GM12892 (cell line): ENCODE measurements at places on chromosomes 7 and 10.

DNA sequence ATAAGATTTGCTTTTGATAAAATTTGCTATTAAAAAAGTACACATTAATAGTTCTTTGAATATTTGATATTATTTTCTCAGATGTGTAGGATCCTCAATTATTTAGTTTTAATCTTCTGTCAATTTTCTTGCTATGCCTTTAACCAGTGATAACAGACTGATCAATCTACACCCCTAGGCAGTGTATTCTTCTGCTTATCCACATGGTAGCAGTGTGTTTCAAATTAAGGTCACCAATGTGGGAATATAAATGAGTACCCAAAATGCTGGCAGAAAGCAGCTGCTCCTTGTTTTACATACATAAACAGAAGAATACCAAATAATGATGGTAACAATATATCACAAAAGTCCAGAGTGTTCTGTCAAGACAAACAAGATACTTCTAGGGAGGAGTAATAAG lies 87.0 kb downstream of the SKAP2 start:
- no peak for DNase-seq

DNA sequence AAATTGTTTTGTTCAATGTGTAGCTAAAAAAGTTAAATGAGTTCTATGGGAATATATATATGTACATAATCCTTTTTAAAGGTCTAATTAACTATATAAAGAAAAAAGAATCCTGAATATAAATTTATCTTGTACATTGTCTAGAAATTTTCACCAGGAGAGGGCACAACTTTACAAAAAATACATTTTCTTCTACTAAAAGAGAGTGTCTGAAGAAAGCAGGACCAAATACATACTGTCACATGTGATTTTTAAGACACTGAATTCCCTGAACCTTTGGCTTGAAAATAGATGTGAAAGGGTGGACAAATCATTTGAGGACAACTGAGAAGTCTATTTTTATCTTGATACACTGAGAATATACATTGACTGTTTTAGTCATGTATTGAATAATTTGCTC lies 204.3 kb downstream of the DGKB start:
- DNase-seq, result no peak

DNA sequence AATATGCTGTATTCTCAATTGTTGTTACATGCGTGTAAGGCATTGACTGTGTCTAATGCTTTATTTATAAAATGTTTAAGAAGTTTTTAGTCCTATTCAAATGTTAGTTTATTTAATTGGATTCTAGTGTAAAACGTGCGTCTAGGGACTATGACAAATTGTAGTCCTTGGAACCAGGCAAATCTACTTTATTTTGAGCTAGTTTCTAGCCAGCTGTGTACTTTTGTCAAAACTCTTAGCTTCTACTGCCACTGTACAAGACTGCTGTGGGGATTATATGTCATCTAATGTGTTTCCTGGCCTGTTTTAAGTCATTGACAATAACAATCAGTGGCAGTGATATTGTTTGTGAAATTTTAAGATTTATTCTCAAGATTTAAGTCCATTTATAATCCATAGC lies 220.5 kb upstream of the SEMA3D start:
- DNase-seq, result no peak

DNA sequence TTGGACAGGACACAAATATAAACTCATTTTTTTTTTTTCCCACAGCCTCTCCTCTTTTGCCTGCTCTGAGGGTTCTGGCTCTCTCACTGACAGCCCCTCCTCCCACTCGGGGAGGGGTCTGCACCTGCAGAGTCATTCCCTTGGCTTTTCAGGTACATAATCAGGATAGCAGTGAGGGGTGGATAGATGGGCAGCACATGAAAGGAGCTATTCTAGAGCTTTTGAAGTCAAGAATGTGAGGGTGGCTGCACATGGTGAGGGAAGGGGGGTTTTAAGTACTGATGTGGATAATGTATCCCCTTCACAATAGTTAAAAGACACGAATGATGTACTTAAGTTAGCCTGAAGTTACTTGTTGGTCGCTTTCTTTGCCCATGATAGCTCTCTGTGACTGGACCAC lies 76.2 kb downstream of the CFAP58 start:
- DNase-seq, result no peak

DNA sequence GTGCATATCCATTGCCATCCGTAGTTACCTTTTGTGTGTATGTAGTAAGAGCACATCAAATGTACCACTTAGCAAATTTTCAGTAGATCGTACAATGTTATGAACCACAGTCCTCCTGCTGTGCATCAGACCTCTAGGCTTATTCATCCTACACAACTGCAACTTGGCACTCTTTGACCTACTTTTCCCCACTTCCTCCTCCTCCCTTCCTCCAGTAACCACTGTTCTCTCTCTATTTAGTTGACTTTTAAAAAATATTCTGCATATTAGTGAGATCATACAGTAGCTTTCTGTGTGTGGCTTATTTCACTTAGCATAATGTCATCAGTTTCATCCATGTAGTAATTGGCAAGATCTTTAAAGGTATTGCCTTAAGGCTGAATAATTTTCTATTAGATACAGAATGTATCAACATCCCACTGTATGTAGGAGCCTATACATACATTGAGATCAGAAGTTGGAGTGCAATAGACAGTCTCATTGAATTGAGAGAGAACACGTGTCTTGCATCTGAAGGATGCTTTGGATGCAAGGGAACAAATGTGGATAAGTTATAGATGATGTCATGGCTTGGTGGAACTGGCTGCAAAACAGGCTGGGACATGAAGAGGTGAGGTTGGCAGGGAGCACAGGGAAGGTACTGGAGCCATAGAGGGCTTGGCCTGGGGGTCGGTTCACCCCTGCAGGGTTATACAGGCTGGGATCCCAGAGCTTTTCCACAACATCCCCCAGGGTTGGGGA lies 83.0 kb upstream of the FAM180A start:
- no peak for DNase-seq

DNA sequence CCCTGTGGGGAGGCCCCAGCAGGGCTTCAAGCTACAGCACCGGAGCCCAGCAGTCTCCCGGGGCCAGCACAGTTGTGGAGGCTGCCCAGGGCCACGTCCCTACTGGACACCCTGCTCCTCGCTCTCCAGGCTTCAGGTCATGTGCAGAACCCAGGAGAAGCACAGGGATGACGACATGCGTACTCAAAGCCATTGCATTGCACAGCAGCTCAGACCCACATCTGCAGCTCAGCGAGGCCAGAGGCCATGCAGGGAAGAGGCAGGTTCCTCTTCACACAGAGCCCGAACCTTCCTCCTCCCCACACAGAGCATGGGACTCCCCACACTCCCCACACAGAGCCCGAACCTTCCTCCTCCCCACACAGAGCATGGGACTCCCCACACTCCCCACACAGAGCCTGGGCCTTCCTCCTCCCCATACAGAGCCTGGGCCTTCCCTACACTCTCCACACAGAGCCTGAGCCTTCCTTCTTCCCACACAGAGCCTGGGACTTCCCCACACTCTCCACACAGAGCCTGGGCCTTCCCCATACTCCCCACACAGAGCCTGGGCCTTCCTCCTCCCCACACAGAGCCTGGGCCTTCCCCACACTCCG lies 12.3 kb downstream of the CFAP46 start:
- no peak for DNase-seq

DNA sequence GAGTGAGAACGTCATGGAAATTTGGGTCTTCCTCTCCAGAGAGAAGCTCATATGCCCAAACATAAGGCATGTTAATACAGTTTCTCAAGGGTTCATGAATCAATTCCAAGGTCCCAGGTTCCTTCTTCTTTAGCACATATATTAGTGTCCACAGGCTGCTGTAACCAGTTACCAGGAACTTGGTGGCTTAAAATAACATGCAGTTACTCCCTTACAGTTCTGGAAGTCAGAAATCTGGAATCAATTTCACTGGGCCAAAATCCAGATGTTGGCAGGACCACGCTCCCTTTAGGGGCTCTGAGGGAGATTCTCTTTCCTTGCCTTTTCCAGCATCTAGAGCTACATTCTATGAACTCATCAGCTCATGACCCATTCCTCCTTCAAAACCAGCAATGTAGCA lies 64.8 kb downstream of the MRC1 start:
- no peak for DNase-seq
